ENCODE measurements at places on chromosomes 2 and 18.

GRCh38 chr2:102588213-102588939, 31.0 kb upstream of the SLC9A2 start:
- no peak for DNase-seq

GRCh38 chr2:4255491-4255890, 552.1 kb downstream of the DCDC2C start:
- DNase-seq, result no peak

DNA sequence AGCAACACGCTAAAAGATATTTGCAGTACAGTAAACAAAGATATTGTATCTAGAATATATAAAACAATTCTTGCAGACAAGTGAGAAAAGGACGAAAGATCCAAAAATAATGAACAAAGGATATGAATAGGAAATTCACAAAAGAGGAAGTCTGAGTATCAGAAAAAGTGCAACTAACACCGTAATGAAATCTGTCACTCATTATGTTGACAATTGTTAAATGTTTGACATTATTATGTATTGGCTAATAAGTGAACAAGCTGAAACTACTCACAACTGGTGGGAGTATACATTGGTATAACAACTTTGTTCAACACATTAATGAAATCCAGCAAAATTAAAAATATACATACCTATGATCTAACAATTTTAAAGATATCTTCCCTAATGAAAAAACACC, 36.7 kb upstream of the ASXL3 start:
- DNase-seq, result no peak

GRCh38 chr2:67323209-67323991, 73.7 kb upstream of the ETAA1 start:
- no peak for DNase-seq

Data from hematopoietic multipotent progenitor cell treated with erythropoietin and hydrocortisone succinate and interleukin-3 and kit ligand, for 15 days (in vitro differentiated cells).